GM20000 (cell line): ENCODE measurements at places on chromosomes 16 and 17.

GRCh38 chr17:77779711-77780539 is 178.6 kb upstream of the TNRC6C start:
- DNase-seq = no peak

DNA sequence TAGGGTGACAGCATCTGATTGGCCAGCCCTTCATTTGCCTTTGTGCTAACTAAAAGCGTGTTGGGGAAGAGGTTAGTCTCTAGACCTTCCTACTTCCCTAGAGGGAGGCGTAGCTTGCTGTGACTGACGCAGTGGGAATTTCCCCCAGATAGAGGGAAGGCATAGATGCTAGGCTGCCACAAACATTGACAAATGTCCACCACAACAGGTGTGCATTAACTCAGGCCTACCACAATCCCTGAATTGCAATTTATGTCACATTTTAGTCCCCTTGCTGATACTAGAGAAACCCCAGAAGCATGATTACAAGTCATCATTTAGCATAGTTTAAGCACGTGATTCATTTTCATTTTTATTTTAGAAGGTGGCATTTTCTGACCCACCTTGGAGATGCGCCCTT is 76.3 kb upstream of the WSB1 start:
- DNase-seq = peak; percentile 67

DNA sequence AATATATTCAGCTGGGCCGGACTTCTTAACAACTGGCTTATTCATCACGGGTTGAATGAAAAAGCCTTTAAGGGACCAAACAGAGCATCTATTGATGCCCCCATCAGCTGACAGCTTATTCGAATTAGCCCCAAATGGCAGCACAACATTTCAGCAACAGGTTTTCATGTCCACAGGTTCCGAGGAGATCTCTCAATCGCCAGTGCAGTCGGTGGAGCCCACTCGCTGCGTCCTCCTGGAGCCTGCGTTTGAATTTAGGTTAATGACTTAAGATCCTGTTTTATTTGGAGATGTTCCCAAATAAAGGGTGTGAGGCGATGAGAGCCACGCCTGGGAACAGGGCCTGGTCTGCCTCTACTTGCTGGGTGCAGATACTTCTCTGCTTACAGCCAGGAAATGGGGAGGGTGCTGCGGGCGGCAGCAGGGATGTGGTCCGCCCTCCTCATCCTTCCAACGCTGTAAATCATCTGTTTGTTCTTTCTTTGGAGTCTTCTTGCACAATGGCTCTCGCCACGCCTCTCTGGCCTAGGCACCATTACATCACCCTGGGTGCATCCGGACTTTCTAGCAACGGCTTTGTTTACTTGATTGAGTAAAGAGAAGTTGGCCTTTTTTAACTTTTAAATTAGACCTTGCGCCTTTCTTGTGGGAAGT is 22.6 kb downstream of the NDE1 start:
- no peak for DNase-seq

DNA sequence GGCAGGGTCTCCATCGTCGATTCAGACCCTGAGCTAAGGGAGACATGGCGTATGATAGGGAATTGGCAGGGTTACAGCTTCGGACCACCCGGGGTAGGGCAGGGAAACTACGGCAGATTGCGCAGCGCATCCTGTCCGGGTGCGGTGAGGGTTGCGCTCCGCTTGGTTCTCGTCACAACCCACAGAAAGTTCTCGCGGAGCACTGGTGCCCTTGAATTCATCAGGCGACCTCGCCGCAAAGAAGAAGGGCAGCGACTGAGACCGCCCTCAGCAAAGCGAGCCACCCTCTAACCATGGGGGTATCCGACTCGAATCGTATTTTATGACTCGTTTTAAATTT is 1.2 kb downstream of the HS3ST3B1 start:
- DNase-seq = peak; percentile 70

GRCh38 chr16:28823291-28823872 is 583 bp downstream of the ATXN2L start:
- DNase-seq = no peak

- no peak for DNase-seq
Observed at GRCh38 chr17:62745806-62746205, 62.3 kb downstream of the MARCHF10 start.
